Fibroblast of the aortic adventitia (primary cell): ENCODE measurements at places on chromosomes 13 and 19. TPM values are rescaled to one million over a fixed set of nuclear protein-coding genes. Genes with fewer than 3 reads are reported as not detected.

The CYP2F1 gene
- total RNA-seq: not detected in 2 replicates

The CGB5 gene
- not detected in 2 replicates for total RNA-seq

The SERTAD1 gene
- 13.8 and 18.2 TPM in 2 replicates for total RNA-seq

The TINCR gene
- total RNA-seq: 0.08 TPM in 1 of 2 replicates, not detected in the other

The GPR183 gene
- not detected in 2 replicates for total RNA-seq

The ZNF761 gene
- total RNA-seq: 10.8 and 11.5 TPM in 2 replicates

The B3GNT3 gene
- total RNA-seq: not detected in 2 replicates

The F7 gene
- under 0.01 TPM in 1 of 2 replicates, not detected in the other for total RNA-seq

The N4BP2L1 gene
- 1.9 and 9.5 TPM in 2 replicates for total RNA-seq

DNA sequence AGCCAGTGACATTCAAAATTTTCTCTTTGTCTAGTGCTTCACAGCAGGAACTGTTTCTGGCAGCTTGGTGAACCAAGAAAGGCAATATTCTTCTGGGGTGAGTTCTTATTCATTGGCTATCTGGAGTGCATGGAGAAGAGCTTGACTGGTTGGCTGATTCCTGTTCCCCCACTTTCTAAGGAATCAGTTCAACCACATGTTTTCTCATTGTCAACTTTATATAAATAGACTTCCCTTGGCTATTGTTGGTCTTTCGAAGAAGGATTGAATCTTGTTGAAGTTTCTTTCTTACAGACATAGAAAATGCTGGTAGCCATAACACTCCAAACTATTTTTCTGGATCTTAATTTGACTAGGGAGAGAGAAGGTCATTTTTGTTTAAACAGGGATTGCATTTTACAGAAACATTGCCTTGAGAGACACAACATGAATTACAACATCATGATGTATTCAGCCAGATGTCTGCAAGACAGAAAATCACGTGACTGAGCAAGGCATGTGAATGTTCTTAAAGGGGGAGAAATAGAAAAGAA is 85.2 kb downstream of the EDNRB start:
- DNase-seq: peak; percentile 73

GRCh38 chr13:75161804-75162203 is 320.2 kb downstream of the TBC1D4 start:
- no peak for DNase-seq

- DNase-seq: peak; percentile 45
Measured at GRCh38 chr13:79724348-79725103, 243.6 kb downstream of the NDFIP2 start.

DNA sequence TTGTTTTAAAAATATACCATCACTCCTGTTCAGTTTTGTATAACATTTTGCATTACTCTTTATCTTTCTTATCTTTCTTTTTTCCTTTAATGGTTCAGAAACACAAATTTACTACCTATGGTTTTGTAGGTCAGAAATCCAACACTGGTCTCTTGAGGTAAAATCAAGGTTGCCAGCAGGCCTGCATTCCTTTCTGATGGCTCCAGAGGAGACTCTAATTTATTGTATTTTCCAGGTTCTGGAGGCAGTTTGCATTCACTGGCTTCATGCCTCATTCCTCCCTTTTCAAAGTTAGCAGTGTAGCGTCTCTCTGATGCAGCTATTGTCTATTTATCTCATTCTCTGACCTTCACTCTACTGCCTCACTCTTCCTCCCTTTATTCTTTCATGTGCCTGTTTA is 767.4 kb downstream of the SLITRK6 start:
- DNase-seq: no peak

GRCh38 chr13:100722517-100722916 is 47.9 kb upstream of the TMTC4 start:
- DNase-seq: no peak

GRCh38 chr19:55173714-55174409 is 6.2 kb downstream of the SYT5 start:
- DNase-seq: peak; percentile 80

GRCh38 chr19:17202713-17203112 is 12.4 kb upstream of the USE1 start:
- no peak for DNase-seq

DNA sequence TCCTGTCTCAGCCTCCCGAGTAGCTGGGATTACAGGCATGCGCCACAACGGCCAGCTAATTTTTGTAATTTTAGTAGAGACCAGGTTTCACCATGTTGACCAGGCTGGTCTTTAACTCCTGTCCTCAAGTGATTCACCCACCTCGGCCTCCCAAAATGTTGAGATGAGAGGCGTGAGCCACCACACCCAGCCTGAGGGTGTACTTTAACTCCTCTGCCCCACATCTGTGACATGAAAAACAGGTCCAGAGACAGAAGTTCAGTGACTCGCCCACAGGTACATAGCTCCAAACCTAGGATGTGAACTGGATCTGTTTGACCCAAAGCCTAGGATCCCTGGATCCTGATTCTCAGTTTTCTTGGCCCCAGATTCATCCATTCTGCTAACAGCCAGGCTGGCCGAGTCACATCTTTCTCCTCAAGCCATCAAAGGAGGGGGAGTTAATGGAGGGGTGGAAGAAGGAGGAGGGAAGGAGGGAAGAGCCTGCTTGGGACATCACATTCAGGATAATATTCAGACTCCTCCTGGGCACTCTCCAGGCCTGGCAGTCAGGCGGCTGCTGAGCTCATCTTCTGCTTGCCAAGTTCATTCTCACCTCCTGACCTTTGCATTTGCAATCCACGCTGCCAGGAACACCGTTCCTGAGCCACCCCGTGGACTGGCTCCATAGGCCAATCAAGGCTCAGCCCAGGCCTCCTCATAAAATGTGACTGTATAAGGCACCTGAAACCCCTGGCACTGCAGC is 3.1 kb downstream of the SPC24 start:
- peak; percentile 92 for DNase-seq

- no peak for DNase-seq
Measured at GRCh38 chr19:3604227-3604986, 2.3 kb downstream of the TBXA2R start.

- no peak for DNase-seq
Measured at GRCh38 chr19:41154060-41154459, 39.0 kb upstream of the CYP2S1 start.

GRCh38 chr13:100633461-100633860 is 41.1 kb downstream of the TMTC4 start:
- DNase-seq: peak; percentile 94

GRCh38 chr19:17947815-17948513 is 15.1 kb downstream of the CCDC124 start:
- DNase-seq: peak; percentile 84

GRCh38 chr19:5200844-5201243 is 139.8 kb downstream of the PTPRS start:
- peak; percentile 19 for DNase-seq

DNA sequence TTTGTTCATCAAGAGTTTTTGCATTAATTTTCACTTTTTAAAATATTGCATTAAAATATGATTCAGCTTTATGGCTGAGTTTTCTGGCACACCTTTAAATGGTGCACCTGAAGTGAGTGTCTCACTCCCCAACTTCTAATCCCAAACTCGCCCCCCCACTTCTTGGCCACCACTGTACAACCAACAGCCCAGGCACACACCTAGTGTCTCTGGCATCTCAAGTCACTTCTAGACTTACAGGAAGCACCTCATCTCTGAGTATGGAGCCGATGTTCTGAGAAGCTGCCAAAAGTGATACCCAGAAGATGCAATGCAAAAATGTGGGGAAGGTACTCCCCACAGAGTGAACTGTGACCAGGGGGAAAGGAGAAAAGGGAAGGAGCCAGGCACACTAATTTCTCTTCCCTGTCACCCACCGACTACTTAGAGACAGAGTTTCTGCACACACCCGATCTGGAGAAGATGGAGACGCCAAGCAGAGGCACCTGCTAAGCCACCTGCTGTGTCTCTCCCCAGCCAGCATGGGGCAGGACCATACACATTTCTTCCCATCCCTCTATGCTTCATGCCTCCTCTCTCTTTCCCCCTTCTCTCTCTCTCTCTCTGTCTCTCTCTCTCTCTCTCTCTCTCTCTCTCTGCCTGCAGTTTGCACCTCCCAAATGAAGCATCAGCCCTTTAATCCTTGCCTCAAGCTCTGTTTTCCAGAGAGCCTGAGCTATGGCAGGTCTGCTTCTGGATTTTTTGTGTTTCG is 155.3 kb upstream of the ZNF507 start:
- DNase-seq: no peak

- DNase-seq: no peak
Measured at GRCh38 chr13:50361282-50361681, 346.0 kb downstream of the KCNRG start.

- DNase-seq: peak; percentile 25
Measured at GRCh38 chr13:109743706-109744453, 42.5 kb downstream of the IRS2 start.

GRCh38 chr13:28817204-28817603 is 2.9 kb upstream of the MTUS2 start:
- no peak for DNase-seq

GRCh38 chr19:4911314-4911713 is 2.0 kb downstream of the UHRF1 start:
- peak; percentile 38 for DNase-seq

DNA sequence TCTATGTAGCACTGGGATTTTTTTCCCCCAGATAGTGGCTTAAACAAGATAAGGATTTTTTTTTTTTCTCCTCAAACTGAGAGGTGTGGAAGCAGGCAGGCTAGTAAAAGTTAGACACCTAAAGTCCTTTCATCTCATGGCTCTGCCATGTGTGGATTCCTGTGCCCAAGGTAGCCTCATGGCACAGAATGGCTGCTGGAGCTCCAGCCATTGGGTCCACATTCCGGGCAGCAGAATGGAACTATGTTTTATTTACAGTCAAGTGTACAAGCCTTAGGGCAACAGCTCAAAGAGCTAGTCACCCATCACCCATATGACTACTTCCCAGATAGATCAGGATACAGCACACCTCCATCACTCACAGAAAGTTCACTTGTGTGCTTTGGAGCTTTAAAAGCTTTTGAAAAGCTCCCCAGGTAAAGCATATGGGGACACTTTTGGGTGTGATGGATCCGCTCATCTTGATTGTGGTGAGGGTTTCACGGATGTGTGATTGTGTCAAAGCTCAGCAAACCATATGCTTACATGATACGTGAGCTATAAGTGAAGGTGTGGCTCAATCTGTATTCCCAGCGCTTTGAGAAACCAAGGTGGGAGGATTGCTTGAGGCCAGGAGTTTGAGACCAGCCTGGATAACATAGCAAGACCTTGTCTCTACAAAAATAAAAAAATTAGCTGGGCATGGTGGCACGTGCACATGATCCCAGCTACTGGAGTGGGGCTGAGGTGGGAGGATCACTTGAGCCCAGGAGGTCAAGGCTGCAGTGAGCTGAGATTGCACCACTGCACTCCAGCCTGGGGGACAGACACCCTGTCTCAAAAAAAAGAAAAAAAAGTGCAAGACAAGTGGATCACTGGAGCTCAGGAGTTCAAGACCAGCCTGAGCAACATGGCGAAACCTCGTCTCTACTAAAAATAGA is 18.1 kb downstream of the PGLS start:
- no peak for DNase-seq

DNA sequence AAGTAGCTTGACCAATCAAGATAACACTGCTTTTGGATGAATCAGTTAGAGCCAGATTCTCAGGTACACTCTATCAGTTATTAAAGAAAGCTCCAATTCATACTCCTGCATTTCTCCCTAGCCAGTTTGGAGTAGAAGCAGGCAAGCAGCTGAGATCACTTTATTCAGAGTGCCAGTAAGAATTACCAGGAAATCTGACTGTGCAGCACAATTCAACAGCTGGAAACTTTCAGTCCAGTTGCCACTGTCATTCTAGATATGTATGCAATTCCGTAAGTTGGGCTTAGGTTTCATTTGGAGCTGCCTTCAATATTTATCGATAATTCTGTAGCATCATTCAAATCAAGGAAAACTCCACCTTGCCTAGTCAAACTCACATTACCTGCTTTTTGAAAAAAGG is 2625.6 kb upstream of the PCDH20 start:
- DNase-seq: no peak

DNA sequence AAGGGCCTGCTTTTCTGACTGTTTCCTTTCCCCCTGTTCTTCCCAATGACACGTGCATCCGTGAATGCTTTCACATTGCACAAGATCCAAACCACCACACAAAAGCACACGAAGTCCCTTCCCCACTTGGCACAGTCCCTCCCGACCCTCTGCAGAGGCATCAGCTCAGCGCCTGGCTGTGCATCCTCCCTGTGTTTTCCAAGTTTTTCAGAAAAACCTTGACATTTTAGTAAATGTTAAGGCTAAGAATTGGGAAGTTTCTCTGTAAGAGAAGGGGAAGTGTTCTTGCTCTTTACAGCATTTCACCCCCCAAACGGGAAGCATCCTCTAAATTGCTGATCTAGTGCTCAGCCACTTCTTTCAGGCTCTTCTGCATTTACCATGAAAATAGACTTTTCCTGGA is 94.5 kb upstream of the TM9SF2 start:
- DNase-seq: no peak
